NCI-H1048 (cell line): ENCODE measurements at places on chromosomes 5 and 9.

DNA sequence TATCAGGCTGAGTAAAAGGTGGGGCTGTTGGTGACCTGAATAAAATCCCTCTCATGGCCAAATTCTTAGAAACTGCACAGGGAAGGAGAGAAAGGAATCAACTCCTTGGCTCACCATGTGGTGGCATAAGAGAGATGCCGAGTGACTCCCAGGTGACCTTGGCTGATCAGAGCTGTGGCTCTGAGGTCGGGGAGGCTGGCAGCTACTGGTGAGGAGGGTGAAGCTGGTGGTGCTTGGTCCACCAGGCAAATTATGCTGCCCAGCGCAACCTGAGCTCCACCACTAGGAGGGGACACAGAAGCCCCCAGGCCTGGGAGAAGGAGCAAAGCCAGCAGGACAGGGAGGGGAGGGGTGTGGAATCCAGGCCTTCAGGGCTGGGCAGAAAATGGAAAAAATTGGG is 111.2 kb upstream of the IL12B start:
- no peak for DNase-seq

DNA sequence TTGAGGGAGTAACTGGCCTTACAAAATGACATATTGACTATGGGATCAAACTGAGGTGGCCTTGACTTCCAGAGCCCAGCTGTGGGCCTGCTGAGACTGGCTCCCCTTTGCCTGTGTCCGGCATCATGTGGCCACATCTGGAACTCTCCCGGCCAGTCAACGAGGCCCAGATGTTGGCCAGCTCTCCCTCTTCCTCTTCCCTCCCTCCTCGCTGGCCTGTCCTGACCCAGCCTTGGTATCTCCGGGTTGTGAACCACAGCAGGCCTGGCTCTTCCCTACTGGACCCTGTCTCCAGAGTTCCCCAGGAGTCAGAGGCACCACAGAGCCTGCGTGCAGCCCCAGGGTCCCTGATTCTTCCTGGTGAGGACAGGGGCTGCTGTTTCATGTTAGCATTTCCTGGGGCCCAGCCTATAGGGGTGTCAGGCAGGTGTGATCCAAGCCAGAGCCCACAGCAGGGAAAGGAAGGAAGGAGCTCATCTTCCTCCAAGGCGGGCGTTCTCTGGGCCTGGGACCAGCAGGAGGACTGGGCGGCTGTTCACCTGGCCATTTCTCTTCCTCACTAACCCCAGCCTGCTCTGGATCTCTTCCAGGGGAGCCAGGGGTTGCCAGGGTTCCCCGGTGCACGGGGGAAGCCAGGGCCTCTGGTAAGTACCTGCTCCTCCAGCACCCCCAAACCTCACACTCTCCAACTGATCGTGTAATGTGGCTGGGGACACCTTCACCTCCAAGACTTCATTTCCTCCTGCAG is 81.2 kb downstream of the COL27A1 start:
- DNase-seq, result no peak

- no peak for DNase-seq
These were observed 27.9 kb downstream of the USP20 start for GRCh38 chr9:129863059-129863690.

GRCh38 chr5:31924005-31924404 is 250.1 kb downstream of the GOLPH3 start:
- no peak for DNase-seq

- no peak for DNase-seq
These were observed 31.0 kb downstream of the MTREX start for GRCh38 chr5:55338810-55339243.

- no peak for DNase-seq
These were observed 71.5 kb upstream of the RPS23 start for GRCh38 chr5:82349652-82350051.

DNA sequence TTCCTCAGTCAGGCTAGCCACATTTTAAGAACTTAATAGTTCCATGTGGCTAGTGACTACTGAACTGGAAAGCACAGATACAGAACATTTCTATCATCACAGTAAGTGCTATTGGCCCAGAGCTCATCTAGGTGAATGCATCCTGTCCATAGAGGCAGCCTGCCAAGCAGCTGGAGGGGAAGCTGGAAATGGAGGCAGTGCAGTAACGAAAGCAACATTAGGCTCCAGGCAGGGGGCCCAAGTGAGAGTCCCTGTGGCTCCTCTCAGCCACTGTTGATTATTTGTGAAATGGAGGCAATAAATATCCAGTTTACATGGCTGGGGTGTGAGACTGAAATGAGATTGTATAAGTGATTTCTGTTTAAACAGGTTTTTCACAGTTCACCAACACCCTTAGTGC is 227.2 kb upstream of the KLF9 start:
- DNase-seq, result no peak

GRCh38 chr9:36218411-36218901 is 27.7 kb downstream of the CLTA start:
- DNase-seq, result no peak

- no peak for DNase-seq
These were observed 19.6 kb downstream of the SIL1 start for GRCh38 chr5:139178589-139178917.

DNA sequence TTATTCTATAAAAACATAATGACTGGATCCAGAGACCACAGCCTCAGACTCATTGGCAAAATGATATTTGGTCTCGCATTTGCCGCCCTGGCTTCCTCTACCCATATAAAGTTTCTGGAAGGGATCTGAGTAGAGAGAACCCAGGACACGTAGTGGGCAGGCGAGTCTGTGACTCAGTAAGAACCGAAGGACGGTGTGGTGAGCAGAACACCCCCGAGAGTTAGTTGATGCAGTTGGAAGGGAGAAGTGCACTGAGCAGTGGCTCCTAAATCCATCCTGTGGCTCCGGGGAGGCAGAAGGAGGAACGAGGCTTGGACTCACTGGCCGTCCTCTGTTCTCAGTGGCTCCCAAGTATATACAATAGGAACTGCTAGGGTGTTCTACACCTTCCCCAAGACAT is 11.5 kb downstream of the SPRY4 start:
- DNase-seq, result no peak

DNA sequence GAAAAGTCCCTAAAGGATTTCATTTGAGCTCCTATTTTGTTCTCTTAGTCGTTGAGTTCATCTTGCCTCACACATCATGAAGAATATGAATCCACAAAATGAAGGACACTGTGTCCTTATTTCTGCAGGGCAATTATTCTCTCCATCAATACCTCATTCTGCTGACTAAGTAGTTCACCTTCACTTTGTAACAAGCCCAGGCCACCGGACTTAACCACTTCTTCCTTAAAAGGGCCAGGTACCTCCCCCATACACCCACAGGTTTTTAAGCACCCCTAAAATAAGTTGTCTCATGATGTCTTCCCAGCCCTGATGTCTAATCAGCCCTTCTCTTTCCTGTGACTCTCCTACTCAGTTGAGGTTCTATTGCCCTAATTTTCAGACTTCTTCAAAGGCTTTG is 67.1 kb upstream of the PLPP6 start:
- DNase-seq, result no peak

DNA sequence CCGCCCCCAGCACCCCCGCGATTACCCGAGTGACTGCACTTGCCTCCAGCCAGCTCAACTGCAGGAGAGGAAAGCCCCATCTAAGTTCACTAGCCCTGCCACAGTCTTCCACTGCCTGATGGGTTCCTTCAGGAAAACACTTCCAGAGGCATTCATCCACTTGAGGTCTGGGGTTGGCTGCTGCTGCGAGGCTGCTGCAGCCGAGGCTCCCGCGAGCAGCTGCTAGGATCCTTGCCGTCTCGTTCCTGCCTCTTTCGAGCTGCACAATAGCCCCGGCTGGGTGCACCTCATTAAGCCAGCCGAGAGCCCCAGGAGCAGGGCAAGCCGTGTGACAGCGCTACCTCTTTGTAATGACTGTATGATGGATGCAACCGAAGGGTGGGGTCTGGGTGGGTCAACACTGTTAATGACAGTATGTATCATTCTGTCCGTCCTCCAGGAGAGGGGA is 24.2 kb upstream of the ELAVL2 start:
- no peak for DNase-seq

DNA sequence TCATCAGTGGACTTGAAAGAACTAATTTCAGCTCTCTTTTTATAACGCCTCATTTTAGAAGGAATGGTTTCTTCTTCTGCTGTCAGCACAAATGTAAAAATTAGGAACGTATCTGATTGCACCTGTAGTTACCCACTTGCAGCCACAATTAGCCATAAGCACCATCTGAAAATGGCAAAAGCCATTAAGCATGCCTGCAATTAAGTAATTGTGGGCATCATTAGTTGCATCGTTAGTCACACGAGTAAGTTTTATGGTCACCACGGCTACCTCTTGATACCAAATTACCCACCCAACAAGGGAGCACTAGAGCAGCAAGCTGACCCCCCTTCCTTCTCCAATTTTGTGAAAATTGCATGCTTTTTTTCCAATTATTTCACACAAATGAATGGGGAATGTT is 25.8 kb upstream of the SLC44A1 start:
- DNase-seq, result no peak

- no peak for DNase-seq
These were observed 49.6 kb upstream of the ITGA1 start for GRCh38 chr5:52738095-52738506.

GRCh38 chr9:76323490-76323889 is 70.7 kb downstream of the RFK start:
- DNase-seq, result no peak

DNA sequence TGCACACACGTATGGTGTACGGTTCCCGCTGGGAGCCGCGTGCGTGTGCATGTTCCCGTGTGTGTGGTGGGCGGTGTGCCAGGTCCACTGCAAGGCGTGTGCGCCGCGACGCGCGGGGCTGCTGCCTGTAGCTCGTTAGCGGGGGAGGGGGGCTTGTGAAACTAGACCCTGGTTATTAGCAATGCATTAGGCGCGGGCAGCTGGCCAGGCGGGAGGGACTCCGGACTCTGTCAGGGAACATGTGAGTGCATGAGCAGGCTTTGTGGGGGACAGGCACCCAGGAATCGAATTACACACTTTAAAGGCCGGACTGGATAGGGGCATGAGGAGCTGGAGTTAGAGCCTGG is 32.2 kb upstream of the ENHO start:
- DNase-seq, result no peak

- DNase-seq, result no peak
These were observed 28.3 kb downstream of the ARHGEF28 start for GRCh38 chr5:73654171-73654811.

GRCh38 chr9:89606049-89606623 is 1.3 kb downstream of the GADD45G start:
- no peak for DNase-seq

DNA sequence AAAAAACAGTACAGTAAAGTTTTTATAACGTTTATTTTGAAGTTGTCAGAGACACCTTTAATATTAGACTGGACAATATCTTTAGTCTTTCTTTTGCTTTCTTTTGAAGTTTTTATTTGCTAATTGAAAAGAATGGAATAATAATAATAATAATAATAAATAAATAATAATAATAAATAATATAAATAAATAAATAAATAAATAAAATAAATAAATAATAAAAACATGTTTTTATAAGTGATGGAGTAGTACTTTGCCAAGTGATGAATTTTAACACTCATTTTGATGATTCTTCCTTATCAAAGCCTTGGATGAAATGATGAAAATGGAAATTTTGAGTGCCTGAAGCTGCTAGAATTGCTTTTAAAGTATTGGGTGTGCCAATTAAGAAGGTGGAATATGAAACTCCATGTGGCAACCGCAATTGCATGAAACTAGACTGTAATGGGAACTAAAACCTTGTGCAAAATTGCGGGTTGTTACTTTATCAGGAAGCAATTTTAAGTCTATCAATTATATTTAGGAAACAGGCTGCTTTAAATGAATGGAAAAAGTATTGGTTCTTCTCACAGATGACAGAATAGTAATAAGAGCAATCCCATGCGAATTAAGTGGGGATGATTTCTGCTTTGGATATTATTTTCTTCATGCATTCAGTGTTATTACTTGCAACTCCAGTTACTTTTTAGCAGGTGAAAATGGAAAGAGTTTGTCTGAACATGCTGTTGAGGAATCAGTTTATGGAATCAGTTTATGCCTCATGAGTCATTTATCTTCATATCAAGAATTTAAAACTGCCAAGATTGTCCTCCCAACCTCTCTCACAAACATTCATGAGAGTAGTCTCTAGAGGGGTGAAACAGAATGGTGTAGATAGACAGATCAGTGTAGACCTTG is 4.6 kb downstream of the ANXA1 start:
- DNase-seq, result no peak

- no peak for DNase-seq
These were observed 821.3 kb downstream of the TAF11L14 start for GRCh38 chr5:18455521-18455920.

GRCh38 chr5:98464737-98465330 is 308.6 kb upstream of the RGMB start:
- no peak for DNase-seq

- DNase-seq, result no peak
These were observed 90.1 kb downstream of the THBS4 start for GRCh38 chr5:80125022-80125961.

DNA sequence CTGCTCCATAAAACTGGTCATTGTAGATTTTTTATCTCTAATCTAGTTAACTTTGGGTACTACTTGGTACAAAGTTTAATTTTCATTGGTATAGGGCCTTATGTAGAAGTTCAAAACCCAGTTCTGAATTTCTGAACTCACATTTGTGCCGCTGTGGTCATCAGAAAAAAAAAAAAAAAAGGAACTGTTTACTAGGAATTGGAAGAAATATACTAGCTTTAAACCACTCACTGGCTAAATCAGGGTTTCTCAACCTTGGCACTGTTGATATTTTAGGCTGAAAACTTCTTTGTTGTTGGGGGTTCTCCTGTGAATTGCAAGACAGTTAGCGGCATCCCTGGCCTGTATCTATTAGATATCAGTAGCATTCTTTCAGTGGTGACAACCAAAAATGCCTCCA is 4.1 kb upstream of the ZFYVE16 start:
- DNase-seq, result no peak

DNA sequence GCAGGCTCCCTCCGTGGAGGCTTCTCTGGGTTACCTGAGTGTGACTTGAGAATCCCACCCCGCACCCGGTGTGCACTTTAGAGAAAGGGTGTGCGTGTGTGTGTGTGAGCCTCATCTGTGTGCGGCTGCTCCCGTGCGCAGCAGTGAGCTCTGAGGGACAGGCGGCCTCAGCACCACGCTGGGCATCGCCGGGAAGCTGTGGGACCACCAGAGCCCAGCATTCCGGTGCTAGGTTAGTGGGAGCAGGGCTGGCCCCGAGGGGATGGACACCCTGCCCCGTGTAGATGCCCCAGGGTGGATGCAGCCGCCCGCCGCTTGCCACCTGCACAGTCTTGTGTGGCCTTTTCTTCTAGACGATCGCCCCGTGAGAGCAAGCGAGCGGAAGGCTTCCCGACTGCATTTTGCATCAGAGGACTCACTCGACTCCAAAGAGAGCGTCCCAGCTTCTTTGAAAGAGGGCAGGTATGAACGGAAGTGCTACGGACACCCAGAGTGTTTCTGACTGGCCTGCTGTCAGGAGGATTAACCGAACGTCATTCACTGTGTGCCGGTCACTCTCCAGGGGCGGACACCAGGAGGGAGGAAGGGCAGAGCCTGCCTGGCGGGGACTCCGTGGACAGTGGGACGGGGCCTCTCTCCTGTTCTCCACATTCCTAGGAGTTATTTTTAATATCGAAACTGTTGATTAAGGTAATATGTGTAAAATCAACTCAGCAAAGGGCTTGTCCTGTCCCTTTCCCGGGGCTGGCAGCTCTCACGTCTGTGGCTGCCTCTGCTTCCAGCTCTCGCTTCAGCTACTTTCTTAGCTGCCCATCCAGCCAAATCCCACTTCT is 12.2 kb downstream of the CEP72 start:
- DNase-seq, result no peak

- no peak for DNase-seq
These were observed 189.8 kb downstream of the DRD1 start for GRCh38 chr5:175254155-175254554.
